AML-193 (cell line): ENCODE measurements at places on chromosomes 3 and 15.

- DNase-seq = no peak
These were observed 82.3 kb downstream of the ST6GAL1 start for GRCh38 chr3:187012609-187013051.

DNA sequence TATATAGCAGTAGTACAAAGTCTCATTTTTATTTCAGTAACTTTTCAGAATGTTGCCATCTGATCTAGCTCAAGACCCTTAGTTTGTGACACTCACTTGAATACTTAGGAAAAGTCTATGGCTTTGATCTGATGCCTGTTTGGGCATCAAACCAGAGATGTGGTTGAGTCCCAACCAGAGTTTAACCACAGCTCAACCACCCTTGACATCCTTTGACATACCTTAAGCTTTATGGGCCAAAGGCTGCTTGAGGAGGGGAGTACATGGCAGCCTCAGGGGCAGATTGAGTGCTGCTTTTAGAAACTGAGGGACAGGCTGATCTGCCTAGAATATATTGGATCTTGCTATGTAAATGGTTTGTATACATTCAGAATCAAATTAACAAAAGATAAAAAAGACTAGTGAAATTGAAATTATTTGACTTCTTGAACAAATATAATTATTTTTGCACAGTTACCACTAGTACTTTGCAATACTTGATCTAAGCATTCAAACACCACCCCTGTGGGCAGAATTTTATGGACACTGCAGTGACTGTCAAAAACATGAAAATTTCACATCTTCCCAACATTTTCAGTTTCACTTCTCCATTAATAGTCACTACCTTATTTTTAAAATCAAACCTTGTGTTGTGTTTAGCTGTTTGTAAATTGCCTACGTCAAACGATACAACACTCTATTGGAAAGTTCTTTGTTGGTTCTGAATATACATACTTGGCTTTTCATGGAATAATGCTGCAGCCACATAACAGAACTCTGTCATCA, 199.8 kb downstream of the UBE2E2 start:
- no peak for DNase-seq

DNA sequence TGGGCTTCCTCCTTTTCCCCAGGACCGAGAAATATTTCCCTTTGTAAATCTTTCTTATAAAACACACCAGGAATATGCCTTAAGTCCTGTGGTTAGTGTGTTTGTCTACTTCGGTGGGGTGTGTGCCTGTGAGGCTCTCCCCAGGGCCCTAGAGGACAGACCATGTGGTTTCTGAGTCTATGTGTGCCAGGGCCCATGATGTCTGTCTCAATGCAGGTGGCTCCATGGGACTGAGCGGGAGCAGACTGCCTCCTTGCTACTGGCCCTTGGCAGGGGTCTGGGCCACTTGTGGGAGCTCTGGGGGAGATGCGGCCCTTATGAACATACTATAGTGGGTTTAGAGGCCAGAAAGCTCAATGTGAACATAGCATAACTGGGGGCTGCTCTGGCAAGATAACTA, 37.6 kb downstream of the SCN5A start:
- DNase-seq = no peak

DNA sequence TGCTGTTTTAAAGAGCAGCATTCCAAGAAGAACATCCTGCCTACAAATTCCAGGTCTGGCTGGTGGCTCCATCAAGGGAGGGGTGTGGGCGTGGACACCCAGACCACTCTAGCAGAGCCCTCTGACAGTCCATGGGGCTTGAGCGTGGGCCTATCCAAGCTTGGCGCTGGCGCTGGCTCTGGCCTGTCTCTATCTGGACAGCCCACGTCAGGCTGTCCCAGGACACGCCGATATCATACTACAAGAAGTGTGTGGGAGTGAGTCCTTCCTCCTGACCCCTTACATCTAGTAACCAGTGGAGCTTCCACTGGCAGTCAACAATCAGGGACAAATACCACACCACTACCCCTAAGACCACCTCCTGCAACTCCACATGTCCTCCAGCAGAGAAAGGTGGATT, 17.1 kb upstream of the DUSP7 start:
- DNase-seq = no peak

DNA sequence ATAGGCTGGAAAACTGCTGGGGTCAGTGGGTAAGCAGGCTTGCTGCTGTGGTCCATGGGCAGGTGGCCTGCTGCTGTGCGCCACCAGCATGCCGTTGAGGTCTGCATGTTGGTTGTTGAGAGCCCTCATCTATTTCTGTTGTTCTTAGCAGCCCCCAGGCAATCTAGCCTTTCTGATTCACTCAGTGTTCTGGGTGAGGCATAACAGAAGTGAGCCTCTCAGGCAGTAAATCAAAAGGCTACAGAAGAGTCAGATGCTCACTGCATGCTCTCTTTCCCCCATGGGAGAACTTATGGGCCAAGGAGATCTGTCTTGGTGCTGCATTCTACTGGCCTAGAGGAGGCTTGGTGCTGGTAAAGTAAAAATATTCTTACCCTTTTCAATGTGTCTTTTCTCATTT, 67.8 kb upstream of the ATP10A start:
- no peak for DNase-seq

DNA sequence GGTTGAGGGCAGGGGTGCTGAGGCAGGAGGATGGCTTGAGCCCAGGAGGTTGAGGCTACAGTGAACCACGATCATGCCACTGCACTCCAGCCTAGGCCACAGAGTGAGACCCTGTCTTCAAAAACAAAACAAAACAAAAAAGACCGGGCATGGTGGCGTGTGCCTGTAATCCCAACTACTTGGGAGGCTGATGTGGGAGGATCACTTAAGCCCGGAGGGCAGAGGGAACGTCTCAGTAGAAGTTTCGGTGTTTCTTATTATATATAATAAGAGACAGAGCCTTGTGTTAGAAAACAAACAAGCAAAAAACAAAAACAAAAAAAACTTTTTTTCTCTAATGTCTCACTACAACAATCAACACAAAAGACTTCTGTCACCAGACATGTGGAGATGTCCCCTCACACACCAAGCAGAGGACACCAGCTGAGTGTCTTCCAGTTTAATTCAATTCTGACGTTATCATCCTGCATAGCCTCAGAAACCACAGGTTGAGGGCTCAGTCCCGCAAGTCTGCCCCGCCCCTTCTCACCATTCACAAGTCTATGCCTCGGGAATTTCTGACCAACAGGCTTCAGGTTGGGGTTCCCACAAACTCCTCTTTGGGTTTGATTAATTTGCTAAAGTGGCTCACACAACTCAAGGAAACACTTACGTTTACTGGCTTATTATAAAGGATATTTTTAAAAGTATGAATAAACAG, 24.0 kb upstream of the EIF4A2 start:
- no peak for DNase-seq

GRCh38 chr15:42890161-42890913, 30.2 kb downstream of the TTBK2 start:
- DNase-seq = no peak

GRCh38 chr15:72947709-72948108, 104.6 kb upstream of the NEO1 start:
- DNase-seq = no peak

GRCh38 chr3:36178018-36178417, 202.3 kb upstream of the STAC start:
- DNase-seq = no peak

- DNase-seq = no peak
These were observed 16.8 kb downstream of the RFT1 start for GRCh38 chr3:53113293-53114010.

- no peak for DNase-seq
These were observed 443.1 kb upstream of the THRB start for GRCh38 chr3:24937780-24938179.

- DNase-seq = no peak
These were observed 195.9 kb downstream of the KLHL25 start for GRCh38 chr15:85598718-85599398.

DNA sequence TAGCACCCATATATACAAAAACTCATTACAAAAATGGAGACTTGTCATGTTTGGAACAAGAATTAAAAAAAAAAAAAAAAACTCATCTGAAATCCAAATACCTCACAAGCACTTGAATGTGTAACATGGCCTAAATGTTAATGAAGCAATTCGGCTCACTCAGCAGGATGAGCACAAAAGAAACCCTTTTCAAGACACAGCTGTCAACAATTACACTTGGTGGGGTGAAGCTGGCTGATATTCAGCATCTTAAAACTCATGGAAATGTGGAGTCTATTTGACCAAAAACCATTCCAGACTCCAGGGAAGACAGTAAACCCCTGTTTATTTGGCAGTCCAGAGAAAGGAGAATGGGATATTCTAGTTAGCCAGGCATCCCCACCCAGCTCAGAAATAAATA, 205.4 kb upstream of the TSC22D2 start:
- no peak for DNase-seq

DNA sequence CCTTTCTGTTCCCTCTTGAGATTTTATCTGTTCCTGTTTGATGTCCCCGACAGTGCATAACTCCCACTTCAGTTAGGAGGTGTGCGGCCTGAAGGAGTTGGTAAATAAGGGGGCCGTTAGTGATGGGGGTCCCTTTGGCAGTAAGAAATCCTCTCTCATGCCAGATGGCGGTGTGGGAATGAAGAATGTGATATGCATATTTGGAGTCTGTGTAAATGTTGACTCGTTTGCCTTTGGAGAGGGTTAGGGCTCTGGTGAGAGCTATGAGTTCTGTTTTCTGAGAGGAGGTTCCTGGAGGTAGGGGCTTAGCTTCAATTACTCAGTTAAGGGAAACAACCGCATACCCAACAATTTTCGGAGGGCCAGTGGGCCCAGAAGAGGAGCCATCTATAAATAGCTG, 38.8 kb upstream of the RNF7 start:
- DNase-seq = no peak

DNA sequence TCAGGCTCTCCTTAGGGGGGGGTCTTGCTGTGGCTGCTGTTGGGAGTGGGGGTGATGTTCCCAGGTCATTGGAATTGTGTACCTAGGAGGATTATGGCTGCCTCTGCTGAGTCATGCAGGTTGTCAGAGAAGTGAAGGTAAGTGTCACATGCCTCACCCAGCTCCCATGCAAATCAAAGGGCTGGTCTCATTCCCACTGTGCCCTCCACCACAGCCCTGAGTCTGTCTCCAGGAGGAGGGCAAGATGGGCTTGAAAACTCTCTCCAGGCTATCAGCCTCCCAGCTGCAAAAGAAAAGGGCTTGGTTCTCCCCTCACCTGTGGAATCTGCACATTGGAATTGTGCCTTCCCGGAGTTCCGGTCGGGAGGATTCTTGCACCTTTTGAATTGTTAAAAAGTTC, 580.5 kb downstream of the NSUN3 start:
- no peak for DNase-seq

- DNase-seq = no peak
These were observed 101.6 kb upstream of the GOLGA6L6 start for GRCh38 chr15:20643024-20643770.

- no peak for DNase-seq
These were observed 84.3 kb downstream of the HERC1 start for GRCh38 chr15:63749330-63749942.

GRCh38 chr3:182690172-182690571, 103.1 kb upstream of the ATP11B start:
- no peak for DNase-seq

DNA sequence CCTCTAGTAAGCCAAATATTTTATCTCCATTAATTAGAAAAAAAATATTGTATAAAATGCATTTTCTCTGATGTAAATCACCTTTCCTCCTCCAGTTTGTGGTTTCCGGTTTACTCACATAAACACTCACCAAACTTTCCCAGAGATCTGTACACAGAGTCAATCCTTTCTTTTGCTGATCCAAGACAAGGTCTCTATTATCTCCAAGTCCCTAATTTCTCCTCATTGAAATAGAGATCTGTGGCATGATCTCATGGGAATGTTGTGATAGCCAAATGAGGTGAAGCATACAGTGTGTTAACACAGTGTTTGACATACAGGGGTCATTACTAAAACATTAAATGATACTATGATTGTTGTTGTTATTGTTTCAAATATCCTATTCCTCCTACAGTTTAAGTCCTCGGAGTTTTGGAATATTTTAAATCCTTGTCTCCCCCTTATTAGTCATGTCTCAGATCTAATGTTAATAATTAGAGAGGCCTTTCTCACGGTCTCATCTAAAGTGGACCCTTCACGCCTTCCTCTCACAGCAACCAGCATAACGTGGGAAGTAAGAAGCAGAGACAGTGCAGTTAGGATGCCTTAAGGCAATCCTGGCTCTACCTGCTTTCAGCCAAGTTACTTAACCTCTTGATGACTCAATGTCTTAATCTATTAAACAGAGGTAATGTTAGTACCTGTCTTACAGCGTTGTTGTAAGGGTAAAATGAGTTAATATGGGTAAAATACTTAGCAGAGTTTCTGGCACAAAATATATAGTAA, 333.3 kb downstream of the GRM7 start:
- no peak for DNase-seq

- no peak for DNase-seq
These were observed 48.7 kb downstream of the ZPLD1 start for GRCh38 chr3:102483556-102483955.

- no peak for DNase-seq
These were observed 53.0 kb upstream of the SEC22A start for GRCh38 chr3:123148772-123149171.

GRCh38 chr15:56295433-56295832, 51.8 kb upstream of the RFX7 start:
- no peak for DNase-seq

DNA sequence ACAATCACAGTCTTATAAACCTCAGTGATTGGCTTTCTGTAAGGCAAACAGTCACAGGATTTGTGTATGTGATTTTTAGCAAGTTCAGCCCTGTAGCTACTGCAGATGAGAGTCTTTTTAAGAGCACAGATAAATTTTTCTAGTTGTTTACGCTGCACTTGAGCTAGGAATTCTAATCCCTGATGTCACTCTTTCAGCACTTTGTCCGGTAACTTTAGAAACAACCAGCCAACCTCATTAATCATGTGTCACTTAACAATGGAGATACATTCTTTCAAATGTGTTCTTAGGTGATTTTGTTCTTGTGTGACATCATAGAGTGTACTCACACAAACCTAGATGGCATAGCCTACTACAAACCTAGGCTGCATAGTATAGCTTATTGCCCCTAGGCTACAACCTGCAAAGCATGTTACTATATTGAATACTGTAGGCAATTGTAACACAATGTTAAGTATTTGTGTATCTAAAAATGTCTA, 36.8 kb upstream of the GOLGA6L2 start:
- no peak for DNase-seq

- DNase-seq = no peak
These were observed 61.3 kb downstream of the RIOX2 start for GRCh38 chr3:97910931-97911351.

DNA sequence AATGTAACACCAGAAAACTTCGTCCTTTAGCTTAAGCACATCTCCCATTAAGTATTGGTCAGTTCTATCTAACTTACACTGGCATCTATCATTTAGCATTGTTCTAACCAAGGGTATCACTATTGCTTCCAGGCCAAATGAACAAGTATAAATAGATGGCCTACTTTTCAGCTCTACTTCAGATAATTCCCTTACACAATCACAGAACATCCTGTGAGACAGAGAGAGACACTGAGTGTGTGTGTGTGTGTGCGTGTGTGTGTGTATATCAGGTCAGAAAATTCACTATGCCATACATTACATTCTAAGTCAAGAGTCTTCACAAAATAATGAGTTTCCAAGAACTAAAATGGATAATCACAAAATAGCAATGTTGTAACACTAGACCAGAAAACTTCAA, 39.1 kb downstream of the SCAPER start:
- no peak for DNase-seq

- DNase-seq = no peak
These were observed 51.9 kb upstream of the RPL32 start for GRCh38 chr3:12893247-12893646.

GRCh38 chr3:184727357-184728009, 15.6 kb upstream of the MAGEF1 start:
- DNase-seq = peak; percentile 79

- no peak for DNase-seq
These were observed 26.1 kb downstream of the TBC1D21 start for GRCh38 chr15:73899197-73900094.

GRCh38 chr3:53696401-53697172, 149.6 kb downstream of the CHDH start:
- DNase-seq = no peak
